ENCODE measurements at places on chromosomes 1 and 21. TPM values are rescaled to one million over a fixed set of nuclear protein-coding genes. Genes with fewer than 3 reads are reported as not detected.

KIF1B gene
- total RNA-seq = 18.7 TPM

DDOST gene
- 482 TPM for total RNA-seq

RCSD1 gene
- not detected for total RNA-seq

CPLANE2 gene
- 4.9 TPM for total RNA-seq

GRCh38 chr1:61864489-61864888 is 122.2 kb downstream of the PATJ start:
- DNase-seq = no peak

GRCh38 chr1:21307663-21308305 is 17.5 kb upstream of the ECE1 start:
- no peak for DNase-seq

DNA sequence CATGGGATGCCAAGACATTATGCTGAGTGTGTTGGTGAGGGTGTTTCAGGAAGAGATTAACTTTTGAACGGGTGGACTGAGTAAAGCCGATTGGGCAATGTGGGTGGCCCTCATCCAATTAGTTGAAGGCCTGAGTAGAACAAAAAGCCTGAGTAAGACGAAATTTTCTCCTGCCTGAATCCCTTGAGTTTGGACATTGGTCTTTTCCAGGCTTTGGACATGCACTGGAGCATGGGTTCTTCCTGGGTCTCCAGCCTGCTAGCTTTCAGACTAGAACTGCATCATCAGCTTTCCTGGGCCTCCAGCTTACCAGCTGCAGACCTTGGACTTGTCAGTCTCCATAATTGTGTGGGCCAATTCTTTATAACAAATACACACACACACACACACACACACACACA is 63.6 kb downstream of the NIBAN1 start:
- DNase-seq = no peak
